Kasumi-1 (cell line): ENCODE measurements at places on chromosomes 4 and X.

- no peak for DNase-seq
Measured at GRCh38 chrX:98207947-98208346, 1324.2 kb downstream of the RPA4 start.

- no peak for DNase-seq
Measured at GRCh38 chrX:42237956-42238355, 314.6 kb upstream of the CASK start.

- no peak for DNase-seq
Measured at GRCh38 chr4:53810643-53811042, 219.4 kb upstream of the LNX1 start.

DNA sequence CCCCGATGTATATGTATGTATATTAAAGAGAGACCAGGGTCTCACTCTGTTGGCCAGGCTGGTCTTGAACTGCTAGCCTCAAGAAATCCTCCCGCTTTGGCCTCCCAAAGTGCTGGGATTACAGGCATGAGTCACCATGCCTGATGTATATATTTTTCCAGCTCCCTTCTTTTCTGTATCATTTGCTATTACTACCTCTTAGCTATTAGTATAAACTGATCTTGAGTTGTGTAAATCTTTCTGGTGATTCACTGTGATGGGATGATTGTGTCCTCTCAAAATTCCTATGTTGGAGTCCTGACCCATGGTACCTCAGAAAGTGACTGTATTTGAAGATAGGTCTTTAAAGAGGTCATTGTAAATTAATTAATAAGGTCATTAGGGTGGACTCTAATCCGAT, 53.1 kb downstream of the HPRT1 start:
- no peak for DNase-seq

GRCh38 chr4:153652051-153652784, 31.9 kb upstream of the TLR2 start:
- peak; percentile 28 for DNase-seq

DNA sequence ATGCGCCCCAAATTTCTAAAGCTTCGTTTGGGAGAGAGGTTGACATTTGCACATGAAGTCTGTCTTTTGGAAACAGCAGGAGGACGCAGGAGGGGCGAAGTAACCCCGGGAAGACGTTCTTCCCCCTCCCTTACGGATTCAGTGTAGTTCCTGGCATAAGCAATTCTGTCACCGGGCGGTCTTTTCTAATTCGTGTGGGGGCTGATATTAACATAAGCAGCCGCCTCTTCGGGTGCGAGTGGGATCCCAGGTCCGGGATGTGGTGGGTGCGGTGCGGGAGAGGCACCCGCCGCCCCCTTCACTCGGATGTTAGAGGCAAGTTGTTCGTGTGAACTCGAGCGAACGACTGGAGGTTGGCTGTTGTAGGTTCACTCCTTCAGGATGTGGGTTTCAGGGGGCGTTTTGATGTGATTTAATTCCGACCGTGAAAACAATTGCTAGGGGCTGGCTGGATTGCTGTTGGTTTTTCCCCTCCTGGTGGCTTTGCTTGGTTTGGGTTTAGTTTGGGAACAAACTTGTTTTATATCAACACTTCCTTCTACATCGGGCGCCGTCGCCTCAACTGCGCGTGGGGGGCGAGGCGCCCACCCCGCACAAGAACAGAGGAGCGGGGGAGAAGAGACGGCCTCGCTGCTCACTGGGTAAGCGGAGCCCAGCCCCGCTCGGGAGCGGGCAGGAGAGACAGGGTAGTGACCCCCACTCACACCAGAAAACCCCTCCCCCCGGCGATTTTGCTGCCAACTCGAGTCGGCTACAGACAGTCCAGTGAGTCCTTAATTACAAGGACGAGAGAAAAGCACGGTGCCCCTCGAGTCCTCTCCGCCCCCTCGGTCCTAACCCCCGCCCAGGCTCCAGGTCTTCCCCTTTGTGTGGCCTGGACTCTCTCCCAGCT, 2.9 kb upstream of the LEF1 start:
- DNase-seq: no peak

- peak; percentile 58 for DNase-seq
Measured at GRCh38 chr4:84498203-84498934, 723 bp downstream of the NKX6-1 start.

DNA sequence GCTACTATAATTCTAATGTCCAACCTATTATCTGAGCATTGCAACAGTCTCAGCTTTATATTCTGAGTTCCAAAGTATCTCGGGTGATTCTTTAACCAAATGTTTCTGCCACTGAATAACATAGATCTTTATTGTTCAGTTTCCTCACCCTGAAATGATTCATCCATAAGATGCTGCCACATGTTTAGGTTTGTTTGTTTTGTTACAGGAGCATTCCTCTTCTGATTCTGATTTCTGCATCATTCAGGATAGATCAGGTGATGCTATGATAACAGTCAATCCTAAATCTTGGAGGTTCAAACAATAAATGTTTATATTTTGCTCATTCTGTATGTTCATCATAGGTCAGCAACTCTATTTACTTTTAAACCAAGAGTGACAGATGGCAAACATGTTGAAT, 927.6 kb downstream of the PCDH7 start:
- no peak for DNase-seq

GRCh38 chr4:41644288-41644914, 104.1 kb downstream of the PHOX2B start:
- DNase-seq: no peak

DNA sequence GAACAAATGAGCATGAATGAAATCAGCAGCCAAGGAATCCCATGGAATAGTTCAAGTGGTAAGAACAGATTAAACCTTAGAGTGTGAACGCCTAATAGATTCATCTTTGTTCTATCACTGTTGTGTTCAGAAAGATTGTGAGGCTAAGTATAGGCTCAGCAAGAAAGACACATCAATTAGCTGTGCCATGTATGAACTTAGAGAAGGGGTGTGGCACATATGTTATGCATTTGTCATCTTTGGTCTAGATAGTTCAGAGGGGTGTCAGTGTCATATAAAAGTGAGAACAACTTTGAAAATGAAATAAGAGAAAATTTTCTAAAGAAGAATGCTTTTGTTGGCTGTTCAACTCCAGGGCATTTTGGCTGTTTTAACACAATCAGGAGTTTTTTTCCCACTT, 9.4 kb downstream of the DAPP1 start:
- DNase-seq: no peak

DNA sequence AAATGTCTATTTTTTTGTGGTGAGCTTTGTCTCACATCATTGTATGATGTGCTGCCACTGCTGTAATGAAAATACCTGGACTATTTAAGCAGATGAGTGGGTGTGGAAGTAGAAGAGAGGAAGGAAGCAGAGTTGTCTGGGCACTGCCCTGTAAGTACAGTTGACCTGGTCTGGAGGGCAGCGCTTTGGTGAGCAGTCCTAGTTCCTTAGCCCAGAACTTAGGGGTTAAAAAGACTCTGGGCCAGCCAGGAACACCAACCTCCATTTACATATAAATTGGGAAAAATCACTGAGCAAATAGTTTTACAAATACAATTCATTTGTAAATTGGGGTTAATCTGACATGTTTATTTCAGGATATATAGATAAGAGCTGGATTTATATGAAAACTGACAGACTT, 347.1 kb upstream of the FAT1 start:
- no peak for DNase-seq

DNA sequence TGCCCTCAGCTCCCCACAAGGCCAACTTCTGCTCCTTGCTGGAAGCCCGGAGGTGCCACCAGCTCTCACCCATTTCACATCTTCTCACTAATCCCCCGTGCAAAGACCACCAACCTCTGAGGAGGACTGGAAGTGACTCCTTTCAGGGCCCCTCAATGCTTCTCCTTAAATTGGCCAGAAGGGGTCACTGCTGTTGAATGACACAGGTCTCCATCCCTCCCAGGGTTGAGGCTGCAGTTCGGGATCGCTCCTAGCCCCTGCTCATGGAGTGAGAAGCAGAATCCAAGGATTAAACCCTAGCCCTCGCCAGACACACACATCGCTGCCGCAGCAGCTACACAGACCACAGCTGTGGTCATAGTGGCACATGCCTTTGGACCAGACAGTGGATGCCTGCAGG, 279.5 kb upstream of the TAPT1 start:
- DNase-seq: peak; percentile 8

DNA sequence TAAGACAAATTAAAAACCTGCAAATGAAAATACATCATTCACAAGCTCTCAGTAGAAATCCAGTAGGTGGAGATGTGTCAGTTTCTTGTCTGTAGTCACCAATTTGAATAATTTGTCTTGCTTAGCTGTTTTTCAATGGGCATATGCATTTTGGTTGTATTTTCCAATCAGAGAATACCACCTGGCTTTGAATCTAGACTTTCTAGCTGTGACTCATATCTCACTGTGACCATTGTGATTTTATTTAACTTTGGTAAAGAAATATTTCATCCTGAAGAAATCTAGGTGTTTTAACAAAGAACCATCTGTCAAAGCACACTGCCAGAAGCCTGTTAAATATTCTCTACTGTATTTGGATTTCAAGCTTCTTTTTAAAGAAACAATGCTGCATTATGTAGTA, 1650.6 kb upstream of the IGFBP7 start:
- no peak for DNase-seq

DNA sequence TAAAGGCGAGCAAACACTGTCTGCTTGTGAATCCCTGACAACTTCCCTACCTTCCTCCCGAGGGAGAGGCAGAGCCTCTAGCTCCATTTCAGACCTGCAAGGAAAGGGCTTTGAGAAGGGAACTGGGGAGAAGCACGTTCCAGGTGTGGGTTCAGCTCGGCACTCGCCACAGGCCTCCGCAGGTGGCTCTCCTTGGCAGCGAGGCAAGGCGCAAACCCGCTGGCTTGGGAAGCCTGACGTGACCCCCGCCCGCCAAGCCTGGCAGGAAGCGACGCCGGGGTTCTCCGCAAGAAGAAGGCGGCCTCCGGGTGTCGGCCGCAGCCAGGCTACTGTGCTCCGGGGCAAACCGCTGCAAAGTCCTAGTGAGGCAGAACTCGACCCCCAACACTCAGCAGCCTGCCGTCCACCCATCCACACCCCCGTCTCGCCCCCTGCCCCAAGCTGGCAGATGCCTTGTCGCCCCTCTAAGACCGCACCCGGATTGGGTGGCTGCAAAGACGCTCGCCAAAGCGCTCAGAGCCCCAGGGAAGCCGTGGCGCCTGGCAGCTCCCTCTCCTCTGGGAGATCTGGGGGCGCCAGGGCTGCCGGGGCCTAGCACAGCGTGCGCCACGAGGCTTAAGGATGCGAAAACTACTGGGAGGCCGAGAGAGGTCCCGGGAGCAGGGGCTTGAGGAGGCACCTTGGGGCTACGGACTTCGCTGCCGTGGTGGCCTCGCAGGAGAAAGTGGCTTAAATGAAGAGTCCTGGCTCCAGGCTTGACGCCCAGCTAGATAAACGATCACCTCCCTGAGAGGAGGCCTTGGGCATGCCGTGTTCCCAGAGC, 21.8 kb downstream of the NKX3-2 start:
- no peak for DNase-seq

- no peak for DNase-seq
Measured at GRCh38 chr4:72094059-72094797, 62.4 kb downstream of the NPFFR2 start.

GRCh38 chr4:166078383-166078782, 205.3 kb downstream of the TLL1 start:
- no peak for DNase-seq

- DNase-seq: no peak
Measured at GRCh38 chr4:159248384-159249178, 145.7 kb downstream of the RAPGEF2 start.

DNA sequence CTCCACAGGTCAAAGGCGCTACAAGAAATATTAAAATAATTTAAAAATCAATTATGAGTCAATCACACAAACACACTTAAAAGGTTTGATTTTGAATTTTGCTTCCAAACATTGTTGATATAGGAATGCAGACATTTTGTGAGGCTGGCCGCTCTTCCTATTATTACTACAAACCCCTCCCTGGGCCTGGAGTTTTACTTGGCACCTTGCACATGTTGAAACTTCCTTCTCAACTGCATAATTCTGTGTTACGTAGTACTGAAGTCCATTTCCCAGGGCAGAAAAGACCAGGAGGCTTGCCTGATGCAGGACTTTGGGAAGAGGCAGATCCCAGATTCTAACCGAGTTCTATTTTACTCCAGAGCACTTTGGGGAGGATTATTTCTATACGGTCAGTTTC, 71.5 kb downstream of the CYTL1 start:
- DNase-seq: no peak

DNA sequence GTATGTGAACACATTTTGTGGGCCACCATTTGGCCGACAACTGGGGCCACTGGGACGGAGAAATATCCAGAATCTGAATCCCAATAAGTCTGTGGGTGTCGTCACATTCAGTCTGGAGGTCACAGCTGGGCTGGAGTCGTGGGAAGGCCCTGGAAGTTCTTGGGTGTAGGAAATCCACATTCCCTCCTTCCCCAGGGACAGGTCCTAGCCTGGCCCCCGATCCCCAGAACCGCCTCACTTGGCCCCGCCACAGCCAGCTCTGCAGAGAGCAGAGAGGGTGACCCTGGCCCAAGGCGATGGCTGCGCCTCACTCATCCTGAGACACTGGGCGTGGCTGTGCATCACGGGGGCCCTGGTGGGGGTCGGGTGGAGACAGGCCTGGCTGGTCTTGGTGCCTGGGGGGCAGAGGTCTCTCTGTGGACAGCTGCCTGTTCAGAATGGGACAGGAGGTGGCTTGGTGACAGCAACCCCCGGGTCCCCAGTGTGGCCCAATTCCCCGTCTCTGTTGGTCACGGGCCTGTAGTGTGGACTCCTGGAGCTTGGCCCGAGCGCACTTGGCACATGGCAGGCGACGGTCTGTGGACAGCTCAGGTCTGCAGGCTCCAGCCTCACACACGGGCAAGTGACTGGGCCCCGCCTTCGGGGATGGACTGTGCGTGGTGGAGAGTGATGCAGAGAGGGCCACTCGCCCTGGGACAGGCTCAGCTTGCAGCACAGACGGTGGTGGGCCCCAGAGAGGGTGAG, 16.4 kb downstream of the DOK7 start:
- no peak for DNase-seq

GRCh38 chrX:87895421-87895820, 377.8 kb downstream of the KLHL4 start:
- DNase-seq: no peak

DNA sequence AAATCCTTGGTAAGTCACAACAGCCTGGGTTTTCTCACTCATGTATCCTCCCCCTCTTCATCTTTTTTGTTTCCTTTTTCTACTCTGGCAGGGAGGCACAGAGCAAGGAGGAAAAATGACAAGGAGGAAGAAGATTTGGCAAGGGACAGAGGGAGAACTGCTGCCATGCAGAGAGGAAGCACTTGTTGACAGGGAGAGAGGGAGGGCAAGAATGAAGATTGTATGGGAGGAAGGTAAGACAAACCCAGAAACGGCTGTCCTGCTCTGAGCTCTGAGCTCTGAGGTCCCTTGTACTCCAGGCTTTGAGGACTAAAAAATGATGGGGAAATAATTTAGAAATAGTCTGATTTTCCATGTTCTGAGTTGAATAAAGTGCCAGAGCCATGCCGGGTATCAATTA, 123.9 kb downstream of the DCHS2 start:
- DNase-seq: peak; percentile 14

- DNase-seq: peak; percentile 81
Measured at GRCh38 chr4:10684631-10685030, at the start of gene CLNK. TSS of gene CLNK (minus strand) at chr4:10684768. CDS start at chr4:10667869, 16,899 bp downstream.

DNA sequence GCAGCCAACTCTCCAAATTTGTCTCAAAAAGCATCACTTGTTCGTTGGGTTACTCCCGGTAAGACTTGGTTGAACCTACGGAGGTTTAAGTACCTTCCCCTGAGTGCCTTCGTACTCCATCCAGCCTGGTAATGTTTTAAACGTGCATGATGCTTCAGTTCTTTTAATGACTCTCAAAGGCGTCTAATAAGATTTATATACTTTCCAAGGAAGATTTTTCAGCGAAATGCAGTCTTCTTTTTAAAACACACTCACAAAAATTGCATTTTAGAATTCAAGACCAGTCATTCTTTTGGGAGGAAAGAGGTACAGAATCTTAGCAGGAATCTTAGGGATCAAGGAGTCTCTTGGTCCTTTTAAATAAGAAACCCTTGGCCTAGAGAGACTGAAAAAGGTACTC, 430 bp upstream of the TRPC3 start:
- DNase-seq: no peak
